ENCODE measurements at places on chromosomes 4 and X.
A peak's percentile ranks its signal among the peaks of the same experiment; 100 is the strongest.

DNA sequence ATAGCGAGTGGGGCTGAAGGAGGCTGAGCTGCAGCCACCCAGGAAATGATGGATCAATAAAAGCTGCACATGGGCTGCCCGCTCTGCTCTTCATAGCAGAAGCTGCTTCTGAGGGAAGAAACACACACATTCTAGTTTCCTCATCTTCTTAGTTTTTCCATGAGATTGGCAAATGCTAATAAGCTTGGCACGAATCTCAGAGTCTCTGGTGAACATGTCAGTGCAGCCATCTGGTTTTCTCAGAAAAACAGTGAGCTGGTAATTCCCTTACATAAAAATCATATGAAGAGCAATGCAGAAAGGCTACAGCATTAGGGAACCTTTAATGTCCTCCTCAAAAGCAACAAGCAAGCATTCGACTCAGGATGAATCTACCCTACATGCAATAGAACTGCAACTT is 69.9 kb downstream of the GATB start:
- DNase-seq, result no peak

DNA sequence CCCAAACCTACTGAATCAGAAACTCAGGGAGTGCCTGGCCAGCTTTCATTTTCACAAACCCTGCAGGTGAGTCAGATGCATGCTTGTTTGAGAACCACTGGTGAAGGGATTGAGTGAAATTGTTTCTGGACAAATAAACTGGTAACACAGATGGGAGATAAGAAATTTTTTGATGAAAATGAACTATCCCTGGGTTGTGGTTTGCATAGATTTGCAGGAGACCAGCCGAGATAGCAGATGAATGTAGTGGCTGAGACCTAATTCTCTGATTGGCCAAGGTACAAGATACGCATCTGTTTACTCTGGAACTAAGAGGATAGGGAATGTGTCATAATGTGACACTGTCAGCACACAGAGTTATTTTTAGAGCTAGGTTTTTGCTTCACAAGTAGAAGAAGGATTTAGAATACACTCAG is 117.8 kb upstream of the NOCT start:
- DNase-seq, result no peak

- DNase-seq, result no peak
Observed at GRCh38 chr4:16505726-16506125, 279.5 kb upstream of the TAPT1 start.

- DNase-seq, result no peak
Observed at GRCh38 chrX:24902806-24903205, 113.0 kb downstream of the ARX start.

DNA sequence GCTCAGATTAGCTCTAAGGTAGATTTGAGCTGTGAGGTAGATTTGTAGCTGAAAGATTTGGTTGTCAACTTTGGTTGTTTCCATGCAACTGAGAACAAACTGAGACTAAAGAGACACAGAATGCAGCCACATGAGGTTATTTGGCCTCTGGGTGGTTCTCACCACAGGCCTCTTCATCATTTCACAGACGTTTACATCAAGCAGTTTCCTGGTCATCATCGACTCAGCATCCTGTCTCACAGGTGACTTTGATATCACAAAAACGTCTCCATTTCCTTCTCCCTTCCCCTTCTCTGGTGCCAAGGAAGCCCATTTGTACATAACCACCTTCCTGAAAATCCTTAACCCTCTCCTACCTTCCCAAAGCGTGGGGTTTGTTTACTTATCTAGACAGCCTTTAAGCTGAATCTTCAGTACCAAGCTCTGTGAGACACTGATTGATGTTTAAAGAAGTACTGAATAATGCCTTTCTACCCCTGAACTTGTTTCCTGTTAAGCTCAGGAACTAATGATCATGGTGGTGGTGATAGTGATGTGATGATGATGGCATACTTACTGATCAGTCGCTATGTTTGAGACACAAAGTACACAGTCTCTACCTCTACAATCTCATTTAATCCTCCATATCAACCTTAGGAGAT is 81.9 kb downstream of the FAM114A1 start:
- DNase-seq, result no peak

- no peak for DNase-seq
Observed at GRCh38 chr4:38107818-38108217, 147.6 kb downstream of the PTTG2 start.

DNA sequence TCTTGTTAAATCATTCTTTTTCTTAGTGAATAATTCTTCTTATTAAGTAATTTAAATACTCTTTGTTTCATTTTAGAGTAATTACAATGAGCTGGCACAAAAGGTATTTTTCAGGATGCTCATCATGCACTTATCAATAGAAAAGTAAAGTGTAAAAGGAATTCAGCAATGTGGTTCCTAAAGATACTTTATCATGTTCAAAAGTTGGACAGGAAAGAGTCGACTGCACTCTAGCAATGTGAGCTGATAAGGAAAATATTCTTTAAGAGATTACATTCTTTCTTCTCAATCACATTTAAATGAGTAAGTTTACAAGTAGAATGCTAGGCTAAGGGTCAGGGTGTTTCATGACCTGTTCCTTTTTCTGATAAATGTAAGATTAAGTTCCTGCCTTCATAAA is 609.5 kb upstream of the FAM241A start:
- DNase-seq, result no peak

DNA sequence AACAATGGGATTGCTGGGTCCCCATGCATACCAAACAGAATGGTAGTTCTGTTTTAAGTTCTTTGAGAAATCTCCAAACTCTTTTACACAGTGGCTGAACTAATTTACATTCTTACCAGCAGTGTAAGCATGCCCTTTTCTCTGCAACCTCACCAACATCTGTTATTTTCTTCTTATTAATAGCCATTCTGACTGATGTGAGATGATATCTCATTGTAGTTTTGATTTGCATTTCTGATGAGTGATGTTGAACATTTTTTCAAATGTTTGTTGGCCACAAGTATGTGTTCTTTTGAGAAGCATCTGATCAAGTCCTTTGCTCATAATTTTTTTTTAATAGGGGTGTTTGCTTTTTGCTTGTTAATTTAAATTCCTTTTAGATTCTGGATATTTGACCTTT is 41.2 kb upstream of the ZMAT1 start:
- DNase-seq, result no peak

- no peak for DNase-seq
Observed at GRCh38 chrX:24002167-24002566, 24.8 kb downstream of the KLHL15 start.

DNA sequence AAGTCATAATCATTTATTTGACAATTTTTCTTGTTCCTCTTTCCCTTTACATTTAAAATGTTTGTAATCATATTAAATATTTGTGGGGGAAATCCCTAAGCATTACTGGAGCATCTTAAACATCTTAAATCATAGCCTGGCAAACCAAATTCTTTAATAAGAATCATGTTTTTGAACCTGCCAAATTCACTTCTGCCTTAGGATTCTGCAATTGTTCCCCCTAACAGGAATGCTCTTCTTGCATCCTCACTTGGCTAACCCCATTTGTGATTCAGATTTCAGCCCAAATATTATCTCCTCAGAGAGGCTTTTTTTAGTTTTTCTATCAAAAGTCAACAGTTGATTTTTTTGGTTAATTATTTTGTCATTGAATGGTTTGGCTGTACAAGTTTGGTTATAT is 241.1 kb downstream of the MAPK10 start:
- DNase-seq, result no peak

DNA sequence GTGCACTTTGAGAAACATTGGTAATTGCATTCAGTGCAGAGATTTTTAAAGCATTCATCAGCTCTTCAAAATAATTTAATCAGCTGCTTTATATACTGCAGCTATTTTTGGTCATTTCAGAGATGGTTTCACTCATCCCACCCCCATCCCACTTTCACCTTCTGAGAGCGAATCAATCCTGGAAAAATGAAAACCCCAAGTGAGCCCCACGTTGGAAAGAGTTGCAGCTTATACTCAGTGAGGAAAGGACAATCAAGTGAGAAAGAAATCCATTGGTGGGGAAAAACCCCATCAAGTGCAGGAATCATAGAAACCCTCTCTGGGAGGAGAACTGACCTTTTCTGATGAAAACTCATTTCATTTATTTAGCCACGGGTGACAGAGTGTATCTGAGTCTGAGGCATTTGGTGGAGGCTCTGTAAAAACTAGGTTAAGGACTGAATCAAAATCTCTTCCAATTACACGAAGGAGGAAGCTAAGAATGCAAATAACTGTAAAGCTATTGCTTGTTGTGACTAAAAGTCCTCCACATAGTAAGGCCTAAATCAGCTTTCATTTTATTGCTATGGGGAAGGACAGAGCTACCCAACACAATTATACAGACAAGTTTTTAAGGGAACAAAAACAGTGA is 240.4 kb upstream of the PGRMC2 start:
- DNase-seq, result no peak

- DNase-seq, result no peak
Observed at GRCh38 chr4:136088211-136088867, 1444.0 kb downstream of the PCDH18 start.

- no peak for DNase-seq
Observed at GRCh38 chr4:142656178-142656577, 189.9 kb downstream of the INPP4B start.

DNA sequence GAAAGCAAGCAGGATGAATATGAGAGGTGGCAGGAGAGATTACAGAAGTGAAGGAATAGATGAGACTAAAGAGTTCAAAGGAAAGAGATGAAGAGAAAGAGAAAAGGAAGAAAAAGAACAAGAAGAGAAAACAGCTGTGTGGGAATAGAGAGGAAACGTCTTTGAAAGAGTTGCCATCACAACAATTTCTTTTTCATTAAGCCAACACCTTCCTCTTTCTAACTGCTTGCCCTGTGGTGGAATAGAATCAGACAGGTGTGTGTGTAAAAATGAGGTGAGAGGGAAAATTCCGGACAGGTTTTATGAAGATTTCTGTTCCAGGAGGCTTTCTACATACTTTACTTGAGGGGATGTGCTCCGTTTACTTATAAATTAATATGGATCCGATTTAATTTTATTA is 28.8 kb downstream of the DTHD1 start:
- no peak for DNase-seq

DNA sequence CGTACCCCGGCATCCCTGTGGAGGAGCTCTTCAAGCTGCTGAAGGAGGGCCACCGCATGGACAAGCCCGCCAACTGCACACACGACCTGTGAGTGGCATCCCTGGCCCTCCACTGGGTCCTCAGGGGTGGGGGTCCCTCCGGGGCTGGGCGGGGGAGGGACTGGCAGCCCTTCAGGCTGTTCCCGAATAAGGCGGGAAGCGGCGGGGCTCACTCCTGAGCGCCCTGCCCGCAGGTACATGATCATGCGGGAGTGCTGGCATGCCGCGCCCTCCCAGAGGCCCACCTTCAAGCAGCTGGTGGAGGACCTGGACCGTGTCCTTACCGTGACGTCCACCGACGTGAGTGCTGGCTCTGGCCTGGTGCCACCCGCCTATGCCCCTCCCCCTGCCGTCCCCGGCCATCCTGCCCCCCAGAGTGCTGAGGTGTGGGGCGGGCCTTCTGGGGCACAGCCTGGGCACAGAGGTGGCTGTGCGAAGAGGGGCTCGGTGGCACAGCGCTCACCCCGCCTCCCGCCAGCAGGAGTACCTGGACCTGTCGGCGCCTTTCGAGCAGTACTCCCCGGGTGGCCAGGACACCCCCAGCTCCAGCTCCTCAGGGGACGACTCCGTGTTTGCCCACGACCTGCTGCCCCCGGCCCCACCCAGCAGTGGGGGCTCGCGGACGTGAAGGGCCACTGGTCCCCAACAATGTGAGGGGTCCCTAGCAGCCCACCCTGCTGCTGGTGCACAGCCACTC is 13.7 kb downstream of the FGFR3 start:
- no peak for DNase-seq

- no peak for DNase-seq
Observed at GRCh38 chr4:1711571-1712215, 426 bp downstream of the SLBP start.

GRCh38 chrX:10617999-10618351 is 2.4 kb downstream of the MID1 start:
- peak; percentile 31 for DNase-seq

DNA sequence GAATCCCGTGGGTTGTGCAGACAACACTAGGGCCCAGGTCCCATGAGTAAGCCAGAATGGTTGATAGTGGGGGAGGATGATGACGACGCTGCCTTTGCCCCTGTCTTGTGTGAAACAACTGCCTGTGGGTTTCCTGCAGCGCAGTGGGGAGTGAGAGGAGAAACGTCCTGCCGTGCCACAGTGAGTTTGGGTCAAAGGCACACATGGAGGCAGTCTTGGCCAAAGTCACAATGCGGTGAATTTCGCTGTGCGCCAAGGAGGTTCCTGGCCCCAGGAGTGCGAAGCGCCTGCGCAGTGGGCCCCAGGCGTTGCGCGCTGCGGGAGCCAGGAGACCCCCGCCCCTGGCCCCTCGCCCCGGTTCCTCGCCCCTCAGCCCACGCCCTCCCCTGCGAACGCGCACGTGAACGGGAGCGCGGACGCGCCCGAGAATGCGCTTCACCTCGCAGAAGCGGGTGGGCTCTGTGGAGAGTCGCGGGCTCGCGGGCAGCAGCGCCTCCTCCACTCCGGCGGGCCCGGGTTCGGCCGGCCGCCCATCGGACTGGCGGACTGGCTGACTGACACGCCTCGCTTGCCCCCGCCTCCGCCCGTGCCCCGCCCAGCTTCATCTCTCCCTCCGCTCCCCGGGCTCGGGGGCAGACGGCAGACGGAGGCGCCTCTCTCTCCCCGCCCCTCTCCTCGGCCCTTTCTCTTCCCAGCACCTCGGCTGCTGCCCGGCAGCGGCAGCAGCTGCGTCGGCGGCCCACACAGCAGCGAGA is at the start of gene NUDT10:
TSS of gene NUDT10 (plus strand) at position 635 of the 755 bp plus-strand sequence. CDS start 144 bp downstream, outside the sequence.
- no peak for DNase-seq

DNA sequence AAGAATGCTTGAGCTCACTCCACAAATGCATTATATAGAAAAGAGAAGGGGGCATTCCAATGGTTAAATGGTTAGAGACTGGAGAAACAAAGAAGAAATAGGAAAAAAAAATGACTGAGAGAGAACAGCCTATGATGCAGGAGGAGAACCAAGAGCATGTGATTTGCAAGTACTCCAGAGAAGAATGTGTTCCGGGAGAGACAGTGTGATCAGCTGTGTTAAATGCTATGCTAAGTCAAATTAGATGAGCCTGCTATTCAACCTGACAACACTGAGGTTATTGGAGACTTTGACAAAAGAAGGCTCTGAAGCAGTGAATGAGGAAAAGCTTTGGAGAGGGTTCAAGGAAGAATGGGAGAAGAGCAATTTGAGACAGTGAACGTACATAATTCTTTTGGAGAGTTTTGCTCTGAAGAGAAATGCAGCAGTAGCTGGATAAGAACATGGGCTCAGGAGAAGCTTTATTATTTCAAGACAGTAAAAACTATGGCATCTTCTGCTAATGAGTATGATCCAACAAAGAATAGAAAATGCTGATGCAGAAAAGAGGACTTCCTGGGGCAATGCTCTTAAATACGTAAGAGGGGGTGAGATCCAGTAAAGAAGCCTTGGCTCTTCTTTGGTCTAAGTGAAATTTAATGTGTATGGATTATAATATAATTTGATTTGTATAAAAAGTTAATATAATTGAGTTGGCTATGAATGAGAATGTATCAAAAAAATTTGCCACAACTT is 66.3 kb downstream of the PPP3CA start:
- DNase-seq, result no peak

DNA sequence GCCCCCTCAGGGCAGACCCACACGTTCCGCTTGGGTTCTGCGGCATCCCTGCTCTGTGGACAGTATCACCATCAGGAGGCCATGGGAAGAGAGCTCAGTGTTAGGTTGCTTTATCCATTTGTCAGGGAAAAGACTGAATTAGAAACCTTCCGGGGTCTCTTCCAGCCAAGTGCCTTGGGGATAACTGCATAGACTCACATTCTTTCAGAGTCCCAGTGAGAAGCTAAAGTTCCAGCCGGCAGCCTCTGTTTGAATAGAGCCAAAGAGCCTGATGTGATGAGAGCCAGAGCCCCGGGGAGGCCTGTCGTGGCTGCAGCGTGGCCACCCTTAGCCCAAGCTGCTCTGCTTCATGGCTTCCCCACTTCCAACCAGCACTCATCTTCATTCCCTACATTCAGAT is 85.2 kb downstream of the FHDC1 start:
- DNase-seq, result no peak
